T-helper 1 cell (primary cell): ENCODE measurements at places on chromosomes 7 and 10.

DNA sequence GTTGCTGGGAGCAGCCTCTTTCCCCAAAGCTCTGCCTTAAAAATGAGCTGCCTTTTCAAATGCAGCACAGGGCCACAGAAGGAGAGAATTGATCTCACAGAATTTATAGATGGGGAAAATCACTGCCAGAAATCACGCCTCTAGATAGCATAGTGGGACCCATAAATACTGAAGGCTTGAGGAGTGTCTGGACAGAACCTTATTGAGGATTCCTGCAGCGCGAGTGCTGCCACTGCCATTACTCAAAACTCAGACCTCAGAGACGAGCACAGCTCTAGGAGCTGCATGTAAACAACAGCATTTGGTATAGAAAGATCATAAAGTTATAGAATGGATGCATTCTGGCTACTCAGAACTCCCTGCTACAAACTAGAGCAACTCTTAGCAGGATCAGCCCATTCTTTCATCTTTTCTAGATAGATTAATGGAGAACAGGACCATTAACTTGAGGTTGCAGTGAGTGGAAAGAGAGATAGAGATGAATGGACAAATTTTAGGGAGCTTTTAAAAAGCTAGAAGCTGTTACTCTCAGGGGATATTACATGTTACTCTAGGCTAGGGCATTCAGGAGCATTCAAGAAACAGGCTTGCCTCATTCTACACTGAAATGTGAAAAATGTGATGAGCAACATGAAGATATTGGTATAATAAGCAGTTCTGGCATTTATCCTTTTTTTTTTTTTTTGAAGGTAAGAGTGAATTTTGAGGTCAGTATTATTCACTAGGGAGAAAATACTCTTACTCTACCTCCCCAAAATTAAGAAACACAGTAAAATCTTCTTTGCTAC lies 267.2 kb upstream of the SLC26A5 start:
- no peak for DNase-seq

- no peak for DNase-seq
Measured at GRCh38 chr10:77274046-77274795, 363.4 kb downstream of the KCNMA1 start.

GRCh38 chr10:73517166-73517888 lies 21.5 kb upstream of the PPP3CB start:
- no peak for DNase-seq

DNA sequence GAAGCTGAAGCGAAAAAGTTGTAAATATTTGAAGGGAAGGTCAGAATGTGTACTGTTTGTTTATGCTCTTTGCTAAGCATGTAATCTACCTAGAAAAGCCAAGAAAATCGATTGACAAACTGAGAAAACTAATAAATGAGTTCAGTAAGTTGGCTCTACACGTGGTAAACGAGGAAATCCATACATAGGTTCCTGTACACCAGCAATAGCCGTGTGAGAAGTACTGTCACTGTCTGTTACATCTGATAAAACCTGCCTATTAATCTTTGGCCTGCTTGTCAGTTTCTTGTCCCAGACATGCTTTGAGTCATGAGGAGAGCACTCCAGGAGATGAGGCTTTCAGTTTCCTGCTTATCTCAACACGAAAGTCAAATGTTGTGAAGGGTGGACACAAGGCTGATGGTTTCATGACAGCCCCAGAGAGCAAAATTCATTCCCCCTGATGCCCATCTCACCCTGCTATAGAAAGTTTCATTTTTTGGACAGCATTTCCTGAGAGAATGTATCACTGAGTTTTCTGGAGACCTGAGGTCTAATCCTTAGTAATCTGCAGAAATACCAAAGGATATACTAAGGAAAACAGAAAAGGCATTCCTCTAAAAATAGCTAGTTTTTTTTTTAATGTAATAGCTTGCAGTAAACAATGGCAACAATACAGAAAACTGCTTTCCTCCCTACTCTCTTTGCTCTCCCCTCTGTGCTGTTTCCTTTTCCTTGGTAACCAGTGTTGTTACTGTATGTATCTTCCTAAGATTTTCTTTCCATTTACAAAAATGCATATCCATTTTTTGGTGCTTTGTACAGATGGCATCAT lies 18.8 kb downstream of the BMPR1A start:
- no peak for DNase-seq
